NK-92 treated with Interleukin-12 subunit alpha and Interleukin-12 subunit beta, amount 100 ng/mL, for 24 hours (cell line): ENCODE measurements at places on chromosomes 1 and 21.

- no peak for DNase-seq
Measured at GRCh38 chr1:169089776-169090175, 16.7 kb upstream of the ATP1B1 start.

DNA sequence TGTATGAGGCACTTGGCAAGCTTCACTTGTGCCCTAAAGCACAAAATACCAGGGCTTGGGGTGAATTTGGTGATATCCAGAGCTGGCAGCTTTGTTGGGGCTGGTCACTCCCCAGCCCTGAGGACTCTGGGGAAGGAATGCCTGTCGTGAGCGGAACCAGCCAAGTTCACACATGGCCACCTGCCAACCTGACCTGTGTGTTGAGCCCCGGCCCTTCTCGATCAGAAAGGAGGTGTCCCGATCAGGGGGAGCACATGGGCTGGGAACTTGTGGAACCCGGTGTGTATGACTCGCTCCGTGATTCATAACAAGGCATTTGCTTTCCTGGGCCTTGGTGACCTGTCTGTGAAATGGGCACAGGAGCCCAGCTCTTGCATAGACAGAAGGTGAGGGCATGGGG is 43.1 kb downstream of the AGPAT3 start:
- no peak for DNase-seq

GRCh38 chr1:19391596-19391981 is 79.5 kb downstream of the SLC66A1 start:
- DNase-seq, result no peak

- no peak for DNase-seq
Measured at GRCh38 chr1:20076710-20077461, 6.9 kb downstream of the PLA2G5 start.

- peak; percentile 24 for DNase-seq
Measured at GRCh38 chr1:160646711-160647328, at the start of gene SLAMF1. Gene SLAMF1, minus strand, starts transcription at chr1:160647044. Its CDS starts 99 bp downstream, at chr1:160646945.

- DNase-seq, result no peak
Measured at GRCh38 chr1:152244576-152245273, 20.7 kb upstream of the HRNR start.

DNA sequence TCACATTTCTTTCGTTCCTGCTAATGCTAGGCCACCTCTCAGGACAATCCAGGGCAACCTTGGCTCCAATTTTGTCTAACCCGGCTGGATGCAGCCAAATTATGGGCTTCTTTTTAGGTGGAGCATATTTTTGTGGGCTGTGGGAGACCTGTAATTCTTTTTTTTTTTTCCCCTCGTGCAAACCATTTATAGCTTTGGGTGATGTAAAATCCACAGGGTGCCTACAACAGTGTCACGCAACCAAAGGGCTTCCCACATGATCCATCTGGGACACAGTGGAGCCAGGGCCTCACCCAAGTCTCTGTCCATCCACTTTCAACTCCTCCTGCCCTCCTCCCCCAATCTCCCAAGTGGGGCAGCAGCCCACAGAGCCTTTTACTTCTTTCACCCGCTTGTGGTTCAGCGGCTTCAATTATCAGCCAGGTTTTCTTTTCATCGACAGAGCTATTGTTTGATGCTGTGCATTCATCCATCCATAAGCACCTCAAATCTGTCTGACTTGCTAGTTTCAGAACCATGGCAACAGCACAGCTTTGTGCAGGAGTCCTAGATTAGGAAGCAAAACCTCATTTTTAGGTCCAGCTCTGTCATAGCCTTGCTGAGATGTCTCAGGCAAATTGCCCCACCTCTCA is 10.0 kb upstream of the OVAAL start:
- no peak for DNase-seq

DNA sequence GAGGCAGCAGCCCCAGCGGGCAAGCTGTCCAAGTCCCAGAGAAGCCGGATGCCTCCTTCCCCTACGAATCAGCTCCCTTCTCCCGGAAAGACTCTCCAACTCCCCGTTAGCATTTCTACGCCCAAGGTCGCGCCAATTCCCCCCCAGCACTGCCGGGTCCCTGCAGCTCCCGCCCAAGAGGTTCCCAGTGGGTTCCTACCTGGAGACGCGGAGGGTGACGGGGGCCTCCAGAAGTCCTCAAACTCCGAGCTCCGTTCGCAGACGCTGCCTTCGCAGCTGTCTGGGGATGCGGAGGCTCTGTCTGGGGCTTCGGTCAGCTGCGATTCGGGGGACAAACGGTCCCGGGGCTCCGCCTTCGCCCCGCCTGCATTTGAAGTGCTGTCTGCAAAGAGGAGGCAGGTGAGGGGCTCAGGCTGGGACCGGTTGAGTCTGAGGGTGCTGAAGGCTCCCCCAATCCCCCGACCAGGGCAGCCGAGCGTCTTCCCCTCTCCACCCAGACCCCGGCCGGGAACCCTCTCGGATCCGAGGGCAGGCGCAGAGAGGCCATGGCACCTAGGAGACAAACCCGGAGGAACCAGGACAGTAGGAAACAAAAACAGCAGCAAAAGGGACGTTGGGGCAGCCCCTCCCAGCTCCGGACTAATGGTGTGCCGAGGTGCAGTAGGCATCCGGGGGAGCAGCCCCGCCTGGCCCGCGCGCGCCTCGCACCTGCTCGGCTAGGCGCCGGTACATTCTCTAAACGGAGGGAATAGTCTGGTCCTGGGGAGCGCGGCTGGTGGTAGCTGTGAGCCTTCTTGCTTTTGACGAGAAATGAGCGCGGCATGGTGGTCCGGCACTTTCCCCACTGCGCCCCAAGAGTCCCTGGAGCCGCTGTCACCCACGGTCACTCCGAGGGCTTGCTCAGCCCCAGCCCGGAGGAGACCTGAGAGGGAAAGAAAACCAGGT is 3.8 kb downstream of the GFI1 start:
- peak; percentile 39 for DNase-seq

GRCh38 chr1:11797525-11798216 is 8.1 kb downstream of the MTHFR start:
- DNase-seq, result no peak

DNA sequence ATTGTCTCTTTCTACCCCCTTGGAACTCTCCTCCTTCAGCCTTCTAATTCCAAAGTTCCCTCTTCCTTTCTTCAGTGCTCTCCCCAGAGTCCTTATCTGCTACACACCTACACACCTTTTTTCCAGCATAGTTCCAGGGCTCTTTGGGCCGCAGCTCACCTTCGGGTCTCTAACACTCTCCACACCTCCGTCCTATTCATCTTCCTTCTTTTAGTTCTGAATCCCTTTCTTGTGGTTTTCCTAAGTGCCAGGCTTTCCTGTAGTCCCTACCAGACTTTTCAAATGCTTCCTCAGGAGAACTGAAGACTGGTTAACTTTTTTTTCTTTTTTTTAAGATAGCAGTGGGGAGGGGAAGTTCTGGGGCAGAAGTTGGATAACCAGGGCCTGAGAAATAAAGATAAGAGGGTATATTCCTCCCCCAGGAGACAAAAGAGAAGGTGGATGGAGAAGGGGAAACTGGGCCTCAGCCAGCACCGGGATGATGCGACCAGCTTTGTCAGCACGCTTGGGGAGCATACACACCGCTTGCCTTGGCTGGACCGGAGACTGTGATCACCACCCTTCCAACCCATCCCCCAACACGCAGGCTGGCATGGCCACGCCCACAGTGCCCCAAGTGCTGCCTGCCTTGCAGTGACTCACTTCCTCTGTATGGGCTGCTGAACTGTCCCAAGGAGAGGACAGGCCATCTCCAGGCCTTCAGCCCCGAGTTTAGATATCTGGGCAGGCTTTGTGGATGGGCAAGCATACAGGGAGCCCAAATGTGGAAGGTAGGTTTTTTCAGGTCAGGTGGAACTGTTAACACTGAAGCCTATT is 2.5 kb upstream of the CERS2 start:
- DNase-seq, result peak; percentile 70

DNA sequence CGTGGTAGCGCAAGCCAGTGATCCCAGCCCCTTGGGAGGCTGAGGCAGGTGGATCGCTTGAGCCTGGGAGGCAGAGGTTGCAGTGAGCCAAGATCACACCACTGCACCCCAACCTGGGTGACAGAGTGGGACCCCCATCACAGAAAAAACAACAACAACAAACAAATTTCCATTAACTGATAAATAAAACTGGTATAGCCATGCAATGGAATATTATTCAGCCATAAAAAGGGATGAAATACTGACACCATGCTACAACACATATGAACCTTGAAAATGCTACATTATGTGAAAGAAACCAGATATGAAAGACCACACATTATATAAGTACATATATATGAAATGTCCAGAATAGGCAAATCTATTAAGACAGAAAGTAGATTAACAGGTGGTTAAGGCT is 12.0 kb downstream of the CLCC1 start:
- no peak for DNase-seq
